D721Med (cell line): ENCODE measurements at places on chromosomes 12 and 14.
A peak's percentile ranks its signal among the peaks of the same experiment; 100 is the strongest.

DNA sequence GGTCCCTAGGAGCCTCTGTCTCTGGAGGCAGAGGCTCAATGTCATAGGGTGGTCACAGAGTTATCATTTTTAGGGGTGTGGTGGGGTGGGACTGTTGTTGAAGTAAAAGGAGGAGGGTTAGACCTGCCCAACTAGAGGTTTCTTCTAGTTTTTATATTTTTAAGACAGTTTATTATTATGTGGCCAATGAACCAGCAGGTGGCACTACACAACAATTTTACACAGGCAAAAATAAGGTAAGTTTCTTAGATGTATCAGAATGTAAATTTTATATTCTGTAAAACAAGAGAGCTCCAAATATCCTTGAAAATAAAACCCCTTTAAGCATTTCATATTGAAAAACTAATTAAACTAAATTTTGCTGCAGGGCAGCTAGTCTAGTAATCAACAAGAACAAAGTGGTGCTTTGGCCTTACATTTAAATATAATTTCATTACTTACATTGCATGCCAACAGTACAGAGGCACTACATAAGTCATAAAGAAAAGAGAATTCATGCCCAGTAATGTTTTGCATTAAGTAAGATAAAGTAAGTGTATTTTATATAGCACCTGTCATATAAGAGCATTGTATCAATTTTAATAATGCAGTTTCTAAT lies 22.2 kb upstream of the OVCH1 start:
- DNase-seq = no peak

DNA sequence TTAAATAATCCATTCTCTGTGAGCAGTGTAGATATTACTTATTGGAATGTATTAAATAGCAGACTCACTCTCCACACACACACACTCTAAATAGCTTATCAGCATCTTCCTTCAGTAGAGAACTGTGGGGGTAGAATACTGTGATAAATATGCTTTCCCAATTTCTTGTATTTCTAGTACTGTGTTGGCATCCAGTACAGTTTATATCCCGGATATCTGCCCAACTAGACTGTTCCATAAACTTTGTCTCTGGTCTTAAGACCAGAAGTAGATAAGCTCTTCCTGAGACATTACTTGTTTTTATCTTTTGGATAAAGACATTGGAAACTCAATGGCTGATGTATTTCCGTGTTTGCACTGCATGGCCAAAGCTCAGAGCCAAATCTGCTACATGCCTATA lies 136.2 kb upstream of the PDZRN4 start:
- no peak for DNase-seq

GRCh38 chr12:45726603-45727300 lies 2.8 kb upstream of the ARID2 start:
- DNase-seq = no peak

DNA sequence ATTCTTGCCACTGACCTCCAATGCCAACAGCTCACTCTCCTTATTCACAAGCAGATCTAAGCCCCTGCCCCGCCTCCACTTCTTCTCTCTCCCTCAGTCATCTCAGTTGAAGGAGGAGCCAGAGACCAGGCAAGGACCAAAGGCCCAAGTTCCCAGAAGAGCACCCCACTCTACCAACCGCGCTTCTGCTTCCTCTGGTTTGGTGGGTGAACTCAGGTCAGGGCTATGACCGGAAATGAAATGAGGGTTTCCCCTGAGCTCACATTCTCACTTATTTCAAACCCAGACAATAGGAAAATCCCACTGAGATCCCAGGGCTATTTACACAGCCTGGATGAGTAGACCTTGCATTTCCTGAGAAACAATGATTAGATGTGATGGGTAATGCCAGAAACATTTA lies 9.9 kb downstream of the DPF3 start:
- no peak for DNase-seq

- no peak for DNase-seq
Measured at GRCh38 chr14:80930836-80931389, 10.6 kb downstream of the CEP128 start.

- no peak for DNase-seq
Measured at GRCh38 chr12:113103756-113104450, 31.7 kb downstream of the RASAL1 start.

DNA sequence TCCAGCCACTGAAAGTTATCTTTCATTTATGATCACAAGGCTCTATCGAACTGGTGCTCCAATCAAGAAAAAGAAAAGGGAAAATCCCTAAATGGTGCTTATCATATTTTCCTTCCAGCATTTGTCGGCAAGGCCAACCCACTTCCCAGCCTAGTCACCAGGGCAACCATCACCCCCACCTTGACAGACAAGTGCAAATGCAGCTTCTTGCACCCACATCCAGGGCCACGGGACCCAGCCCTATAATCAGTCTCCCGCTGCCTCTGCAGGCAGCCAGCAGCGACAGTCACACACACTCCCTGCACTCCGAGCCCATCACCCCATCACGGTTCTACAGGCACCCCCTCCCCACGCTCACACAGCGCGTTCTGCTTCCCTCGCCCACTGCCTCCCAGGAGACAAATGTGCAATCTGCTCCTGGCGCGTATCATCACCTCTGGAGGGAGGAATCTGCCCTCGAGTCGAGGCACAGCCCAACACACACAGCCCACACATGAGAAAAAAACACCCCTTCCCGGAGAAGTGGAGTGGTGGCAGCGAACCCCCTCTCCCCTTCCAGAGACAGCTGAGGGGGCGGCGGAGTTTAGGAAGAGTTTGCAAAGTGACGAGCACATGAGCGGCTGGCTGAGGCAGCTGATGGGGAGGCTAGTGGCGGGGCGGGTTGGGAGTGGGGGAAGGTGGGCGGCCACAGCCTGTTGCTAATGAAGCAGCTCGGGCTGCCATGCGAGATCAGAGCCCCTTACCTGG lies 9.3 kb upstream of the PPP4R4 start:
- DNase-seq = no peak

- no peak for DNase-seq
Measured at GRCh38 chr14:105879503-105879866, 353.1 kb downstream of the TMEM121 start.

DNA sequence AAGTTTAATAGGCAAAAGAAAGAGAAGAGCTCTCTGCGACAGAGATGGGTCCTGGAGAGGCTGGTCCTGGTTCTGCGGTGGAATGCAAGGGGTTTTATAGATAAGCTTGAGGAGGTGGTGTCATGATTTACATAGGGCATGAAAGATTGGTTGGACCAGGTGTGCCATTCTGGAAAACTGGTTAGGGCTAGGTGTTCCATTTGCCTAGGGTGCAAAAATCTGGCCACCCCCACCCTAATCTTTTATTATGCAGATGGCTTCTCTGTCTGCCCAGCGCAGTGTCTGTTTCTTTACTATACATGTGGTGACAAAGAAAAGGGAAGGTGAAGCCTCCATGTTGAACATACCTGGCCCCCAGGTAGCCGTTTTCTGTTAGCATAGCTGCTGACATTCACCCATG lies 65.4 kb downstream of the ERC1 start:
- DNase-seq = no peak

- DNase-seq = no peak
Measured at GRCh38 chr12:121352682-121353018, 439 bp upstream of the ANAPC5 start.

DNA sequence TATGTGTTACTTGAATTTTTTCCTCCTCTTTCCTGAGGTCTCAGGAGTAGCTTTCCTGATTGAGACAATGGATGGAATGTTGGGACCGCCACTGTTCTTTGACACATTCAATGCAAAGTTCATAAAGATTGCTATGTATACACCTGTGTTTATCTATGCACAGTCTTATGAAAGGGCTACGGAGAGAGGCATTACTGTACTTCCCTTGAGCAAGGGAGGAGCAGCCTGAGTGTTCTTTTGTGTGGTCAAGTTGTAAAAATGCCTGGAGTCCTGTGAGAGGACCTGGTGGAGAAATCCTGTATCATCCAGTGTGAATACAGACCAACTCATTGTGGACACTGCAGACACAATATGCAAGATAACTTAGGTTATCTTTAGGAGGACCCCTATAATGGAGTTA lies 1.2 kb downstream of the SRGAP1 start:
- no peak for DNase-seq

DNA sequence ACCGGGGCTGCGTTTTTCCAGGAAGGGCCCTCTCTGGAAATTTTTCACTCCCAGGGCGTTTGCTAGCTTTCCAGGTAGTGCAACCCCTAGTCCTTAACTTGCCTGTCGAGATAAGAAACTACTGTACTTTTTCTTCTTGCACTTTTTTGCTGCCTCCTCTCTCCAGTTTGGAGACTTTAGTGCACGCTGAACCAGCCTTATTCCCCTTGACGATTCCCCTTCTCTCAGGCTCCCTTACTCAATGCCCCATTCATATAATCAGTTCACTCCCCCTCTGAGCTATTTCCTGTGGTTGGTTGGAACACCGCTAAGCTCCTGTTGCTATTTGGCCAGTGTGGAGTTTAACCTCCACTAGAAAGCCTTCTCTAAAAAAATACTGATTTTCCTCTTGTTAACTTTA lies 682 bp downstream of the CREBL2 start:
- peak; percentile 31 for DNase-seq

DNA sequence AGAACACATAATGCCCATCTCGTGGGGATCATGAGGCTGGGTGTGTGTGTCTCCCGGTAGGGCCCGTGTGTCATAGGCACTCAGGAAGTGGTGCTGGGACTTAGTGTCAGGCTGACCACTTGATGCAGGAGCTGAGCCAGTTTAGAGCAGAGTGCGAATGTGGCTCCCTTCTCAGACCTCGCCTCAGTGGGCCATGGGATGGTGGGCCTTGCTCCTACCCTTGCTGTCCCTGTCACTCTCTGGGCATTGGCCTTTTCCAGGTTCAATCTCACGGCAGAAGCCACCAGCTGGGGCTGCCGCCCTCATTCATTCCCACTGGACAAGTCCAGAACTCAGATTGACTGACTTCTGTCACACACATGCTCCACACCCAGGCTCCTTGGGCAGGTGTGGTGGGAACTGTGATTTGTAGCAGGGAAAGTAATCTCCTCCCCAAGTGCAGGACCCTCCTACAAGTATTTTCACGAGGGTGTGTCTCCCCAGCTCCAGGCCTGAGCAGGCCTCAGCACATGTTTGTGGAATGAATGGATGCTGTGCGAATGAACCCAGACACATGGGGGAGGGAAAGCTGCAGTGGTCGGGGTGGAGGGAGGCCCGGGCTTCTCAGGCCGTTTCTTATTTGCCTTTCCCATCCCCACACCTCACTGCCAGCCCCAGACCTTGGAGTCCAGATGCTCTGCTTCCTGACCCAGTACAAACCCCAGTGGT lies 54.9 kb downstream of the BEGAIN start:
- DNase-seq = no peak

DNA sequence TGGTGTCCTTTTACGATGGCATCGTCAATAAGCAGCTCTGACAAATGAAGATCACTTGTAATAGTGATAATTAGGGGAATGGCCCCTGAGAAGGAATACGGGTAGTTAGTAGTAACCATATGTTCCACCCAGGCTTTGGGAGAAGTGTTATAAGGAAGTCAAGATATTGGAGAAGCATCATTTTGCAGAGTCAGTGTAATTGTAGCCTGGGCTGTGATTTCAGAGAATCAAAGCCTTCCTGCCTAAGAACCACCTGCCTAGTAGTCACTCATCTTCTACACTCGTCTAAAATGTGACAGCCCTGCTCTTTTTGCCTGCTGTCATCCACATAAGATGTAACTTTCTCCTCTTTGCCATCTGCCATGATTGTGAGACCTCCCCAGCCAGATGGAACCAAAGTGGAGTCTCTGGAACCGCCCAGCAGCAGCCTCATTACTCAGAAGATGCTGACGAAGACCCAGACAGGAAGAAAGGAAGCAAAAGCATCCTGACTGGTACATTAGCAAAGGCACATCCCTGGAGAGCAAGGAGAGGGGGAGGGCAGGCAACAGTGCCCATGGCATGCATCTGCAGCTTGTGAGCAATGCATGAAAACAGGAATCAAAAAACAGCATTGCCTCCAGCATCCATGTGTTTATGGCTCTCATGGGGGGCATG lies 12.6 kb upstream of the EDDM3A start:
- no peak for DNase-seq

- no peak for DNase-seq
Measured at GRCh38 chr14:93951635-93952540, 24.5 kb downstream of the ASB2 start.

DNA sequence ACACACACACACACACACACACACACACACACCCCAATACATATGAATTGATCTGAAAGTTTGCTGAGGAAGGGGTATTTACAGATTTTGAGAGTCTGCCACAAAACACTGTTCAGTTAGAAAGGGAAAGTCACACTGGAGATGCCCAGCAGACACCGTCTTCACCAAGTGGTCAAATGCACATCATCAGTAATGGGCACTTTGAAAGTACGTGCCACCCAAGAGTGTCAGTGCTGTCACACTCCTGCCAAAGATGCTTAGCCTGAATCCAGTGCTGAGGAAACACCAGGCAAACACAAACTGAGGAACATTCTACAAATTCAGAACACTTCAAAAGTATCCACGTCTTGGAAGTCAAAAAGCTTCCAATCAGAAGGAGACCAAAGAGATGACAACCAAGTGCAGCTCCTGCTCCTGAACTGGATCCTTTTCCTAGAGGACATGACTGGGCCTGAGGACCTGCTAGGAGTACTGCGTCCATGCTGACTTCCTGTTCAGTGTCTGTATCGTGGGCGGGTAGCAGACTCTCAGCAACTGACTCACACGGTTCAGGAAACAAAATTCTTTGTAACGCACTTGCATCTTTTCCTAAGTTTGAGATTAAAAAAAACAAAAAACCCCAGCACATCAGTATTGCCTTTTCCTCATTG lies 18.6 kb downstream of the PSMC1 start:
- no peak for DNase-seq

DNA sequence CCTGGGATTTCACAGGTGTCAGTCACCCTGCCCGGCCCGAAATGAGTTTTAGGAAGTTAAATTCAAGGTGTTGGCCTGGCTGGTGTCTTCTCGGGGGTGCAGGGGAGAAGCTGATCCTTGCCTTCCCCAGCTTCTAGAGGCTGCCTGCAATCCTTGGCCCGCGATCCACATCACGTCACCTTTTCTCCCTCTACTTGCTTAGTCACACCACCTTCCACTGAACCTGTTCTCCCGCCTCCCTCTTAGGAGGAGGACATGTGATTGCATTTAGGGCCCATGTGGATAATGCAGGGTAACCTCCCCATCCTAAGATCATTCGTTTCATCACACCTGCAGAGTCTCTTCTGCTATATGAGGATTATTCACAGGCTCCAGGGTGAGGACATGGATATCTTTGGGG lies 25.4 kb upstream of the ATXN2 start:
- no peak for DNase-seq

DNA sequence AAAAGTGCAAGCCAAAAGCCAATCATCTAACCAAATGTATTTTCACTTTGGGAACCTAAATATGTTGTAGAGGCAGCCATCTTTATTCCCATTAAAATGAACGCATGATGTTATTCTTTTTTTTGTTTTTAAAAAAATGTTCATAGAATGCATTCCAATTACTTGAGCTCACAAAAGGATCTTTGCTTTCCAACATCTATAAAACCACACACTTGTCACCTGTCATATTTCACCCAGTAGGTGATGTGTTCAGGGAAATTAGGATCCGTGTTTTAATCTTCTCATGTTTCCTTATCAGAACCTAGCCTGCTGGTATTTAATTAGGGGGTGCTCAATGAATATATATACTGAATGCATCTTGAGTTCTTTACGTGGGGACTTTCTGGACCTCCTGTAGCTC lies 13.6 kb downstream of the TTC8 start:
- no peak for DNase-seq
